H7 (cell line): ENCODE measurements at places on chromosomes 2 and 18. TPM values are rescaled to one million over a fixed set of nuclear protein-coding genes. Genes with fewer than 3 reads are reported as not detected.

SEC11C gene
- total RNA-seq = 17.4 and 26.9 TPM in 2 replicates

RND3 gene
- total RNA-seq = 53.3 and 76.6 TPM in 2 replicates

VWC2L gene
- 0.33 TPM in 1 of 2 replicates, not detected in the other for total RNA-seq

SCN7A gene
- total RNA-seq = 0.07 TPM in 1 of 2 replicates, not detected in the other

CABYR gene
- total RNA-seq = 12.2 and 15.7 TPM in 2 replicates

DNA sequence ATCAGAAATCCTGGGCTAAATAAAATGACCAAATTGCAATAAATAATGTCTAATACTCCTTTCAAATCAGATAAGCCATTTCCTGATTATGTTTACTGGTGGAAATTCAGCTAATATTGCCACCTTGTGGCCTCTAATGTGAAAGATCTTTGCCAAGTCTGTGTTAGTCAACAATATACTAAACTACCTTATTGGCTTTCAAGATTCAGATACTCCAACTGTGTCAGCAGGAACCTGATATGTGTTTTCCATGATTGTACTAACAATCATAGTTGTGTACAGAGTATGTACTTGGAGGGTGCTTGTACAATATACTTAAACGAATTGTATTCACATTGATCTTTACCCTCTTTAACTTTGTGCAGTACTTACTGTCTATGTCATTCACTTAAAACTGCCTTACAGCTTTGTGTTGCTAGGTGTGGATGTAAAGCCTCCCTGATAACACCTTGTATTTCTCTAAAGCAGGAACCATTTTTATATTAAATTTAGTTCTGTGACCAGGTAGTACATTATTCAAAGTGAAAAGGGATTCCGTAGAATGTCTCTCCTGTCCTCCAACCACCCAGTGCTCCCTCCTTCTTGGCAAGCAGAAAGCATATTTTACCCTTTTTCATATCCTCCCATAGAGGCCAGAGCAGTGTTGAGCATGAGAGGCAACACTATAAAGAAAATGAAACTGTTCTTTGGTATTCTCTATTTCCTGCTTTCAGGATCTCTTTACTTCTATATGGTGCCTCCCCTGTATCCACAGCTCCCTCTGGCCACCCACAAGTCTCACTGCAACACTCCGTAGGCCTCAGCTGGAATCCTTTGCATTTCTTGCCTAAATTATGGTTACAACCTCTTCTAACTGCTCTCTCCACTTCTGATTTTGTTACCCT, 75.2 kb upstream of the C2orf15 start:
- DNase-seq = peak; percentile 33

DNA sequence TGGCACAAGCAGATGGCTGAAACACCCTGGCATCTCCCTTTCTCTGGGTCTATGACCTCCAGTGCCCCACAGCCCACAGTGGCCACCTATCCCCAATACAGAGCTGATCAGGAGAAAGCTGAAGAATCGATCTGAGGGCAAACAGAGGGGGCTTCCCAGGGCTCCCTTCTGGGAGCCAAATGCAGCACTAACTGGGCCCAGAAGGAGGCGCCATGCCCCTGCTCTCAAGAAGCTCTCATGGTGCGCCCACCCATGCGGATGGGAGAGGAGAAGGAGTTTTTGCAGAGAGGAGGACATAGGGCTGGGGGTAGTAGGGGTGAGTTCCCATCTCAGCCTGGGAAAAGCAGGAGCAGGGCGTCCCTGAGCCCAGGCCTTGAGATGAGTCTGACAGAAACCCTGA, 787.3 kb upstream of the RAB6C start:
- DNase-seq = no peak

DNA sequence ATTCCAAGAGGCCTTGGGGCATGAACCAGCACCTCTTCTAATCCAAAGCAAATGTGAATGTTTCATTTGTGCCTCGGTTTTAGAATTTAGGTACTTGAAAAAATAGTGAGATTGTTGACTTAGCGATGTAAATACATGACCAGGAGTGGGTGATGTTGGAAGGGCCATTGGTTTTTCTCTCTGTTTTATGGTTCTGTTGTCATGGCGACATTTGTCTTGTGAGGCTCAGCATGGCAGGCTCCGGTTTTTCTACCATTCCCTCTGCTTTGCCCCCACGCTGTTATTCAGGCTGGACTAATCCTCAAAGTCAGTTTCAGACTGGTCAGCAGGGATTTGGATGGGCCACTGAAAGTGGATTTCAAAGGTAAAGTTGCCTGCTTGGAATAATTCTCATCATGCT, 255.4 kb downstream of the ALPK2 start:
- no peak for DNase-seq

DNA sequence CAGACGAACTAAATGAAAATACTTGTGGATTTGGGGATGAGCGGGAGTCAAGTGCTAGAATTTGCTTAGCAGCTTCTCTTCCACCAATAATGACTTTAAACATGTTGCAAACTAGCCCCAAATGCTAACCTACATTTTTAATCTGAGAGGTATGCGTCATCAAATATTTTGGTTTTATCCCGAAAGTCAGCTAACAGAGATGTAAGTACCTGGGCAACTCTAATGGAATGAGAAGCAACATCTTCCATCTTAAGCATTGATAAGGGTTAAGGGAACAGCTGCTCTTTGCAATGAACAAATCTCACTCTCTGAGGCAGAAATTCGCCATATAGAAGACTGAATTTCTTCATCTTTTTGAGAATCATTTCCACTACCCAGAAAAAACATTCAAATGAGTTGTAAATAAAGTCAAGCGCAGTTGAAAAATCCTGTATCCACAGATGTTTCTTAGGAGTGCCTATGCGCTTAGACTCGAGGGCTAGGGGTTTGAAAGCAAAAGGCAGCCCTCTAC, 926 bp upstream of the YPEL5 start:
- DNase-seq = no peak

GRCh38 chr18:46411867-46412690, 244.9 kb downstream of the LOXHD1 start:
- no peak for DNase-seq

DNA sequence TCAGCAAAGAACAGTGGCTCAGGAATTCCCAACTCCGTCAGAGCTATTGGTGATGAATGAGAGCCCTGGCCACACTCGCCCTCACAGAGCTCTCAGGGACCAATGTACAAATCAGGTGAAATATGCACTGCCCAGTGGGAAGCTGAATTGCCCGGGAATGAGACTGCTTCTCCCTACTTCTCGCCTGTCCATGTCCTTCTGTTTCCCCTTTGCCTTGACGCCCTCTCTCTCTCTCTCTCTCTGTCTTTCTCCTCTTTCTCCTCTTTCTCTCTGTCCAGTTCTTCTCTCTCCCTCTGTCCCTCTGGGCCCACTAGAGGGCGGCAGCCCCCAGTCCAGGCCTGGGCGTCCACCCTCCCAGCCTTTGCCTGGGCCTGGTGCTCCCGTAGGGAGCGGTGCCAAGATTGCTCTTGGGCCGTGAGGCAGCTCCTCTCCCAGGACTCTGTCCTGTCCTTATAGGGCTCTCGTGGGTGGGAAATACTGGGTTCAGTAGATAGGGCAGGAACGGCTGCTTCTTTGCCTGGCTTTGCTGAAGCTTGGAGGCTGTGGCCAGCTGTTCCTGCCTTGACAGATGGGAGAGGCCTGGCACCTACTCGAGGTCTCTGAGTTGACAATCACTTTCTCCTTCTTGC, 28.4 kb upstream of the PUM2 start:
- peak; percentile 87 for DNase-seq

DNA sequence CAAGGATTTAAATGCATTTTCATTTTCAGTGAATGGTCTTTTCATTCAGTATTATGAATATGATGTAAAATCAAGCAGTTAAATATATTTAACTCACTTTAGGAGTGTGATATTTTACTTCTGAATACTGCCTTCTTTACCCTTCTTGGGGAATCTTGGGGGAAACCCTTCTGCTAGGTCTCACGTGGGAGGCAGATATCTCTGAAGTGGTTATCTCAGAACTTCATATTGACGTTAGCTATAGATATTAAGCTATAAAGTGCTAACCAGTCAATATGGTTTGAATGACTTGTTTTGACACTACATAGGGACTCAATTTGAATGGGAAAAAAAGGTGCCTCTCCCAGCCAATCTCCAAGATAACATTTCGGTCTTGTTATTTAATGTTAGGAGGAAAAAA, 9.8 kb downstream of the REL start:
- no peak for DNase-seq

DNA sequence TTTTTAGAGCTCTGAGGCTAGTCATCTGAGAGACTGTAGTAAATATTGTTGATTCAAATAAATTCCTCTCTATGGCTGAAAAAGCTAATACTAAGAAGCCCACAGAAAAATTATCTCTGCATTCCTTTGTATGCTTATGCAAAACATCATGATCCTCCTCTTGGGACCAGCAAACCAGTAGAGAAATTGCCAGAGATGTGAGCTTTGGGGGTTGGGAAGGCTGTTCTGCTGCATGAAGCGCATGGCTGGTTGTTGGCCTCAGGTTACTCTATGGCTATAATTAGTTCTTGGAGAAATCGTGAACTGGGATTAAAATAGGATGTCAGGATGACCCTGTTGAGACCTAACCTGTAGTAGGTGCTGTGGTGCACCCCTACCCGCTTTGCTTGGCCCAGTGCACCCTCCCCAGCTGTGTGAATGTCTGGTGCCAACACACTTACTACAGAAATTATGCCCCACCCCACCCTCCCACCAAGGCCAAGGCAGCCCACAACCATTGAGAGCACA, 35.5 kb upstream of the C1D start:
- no peak for DNase-seq

DNA sequence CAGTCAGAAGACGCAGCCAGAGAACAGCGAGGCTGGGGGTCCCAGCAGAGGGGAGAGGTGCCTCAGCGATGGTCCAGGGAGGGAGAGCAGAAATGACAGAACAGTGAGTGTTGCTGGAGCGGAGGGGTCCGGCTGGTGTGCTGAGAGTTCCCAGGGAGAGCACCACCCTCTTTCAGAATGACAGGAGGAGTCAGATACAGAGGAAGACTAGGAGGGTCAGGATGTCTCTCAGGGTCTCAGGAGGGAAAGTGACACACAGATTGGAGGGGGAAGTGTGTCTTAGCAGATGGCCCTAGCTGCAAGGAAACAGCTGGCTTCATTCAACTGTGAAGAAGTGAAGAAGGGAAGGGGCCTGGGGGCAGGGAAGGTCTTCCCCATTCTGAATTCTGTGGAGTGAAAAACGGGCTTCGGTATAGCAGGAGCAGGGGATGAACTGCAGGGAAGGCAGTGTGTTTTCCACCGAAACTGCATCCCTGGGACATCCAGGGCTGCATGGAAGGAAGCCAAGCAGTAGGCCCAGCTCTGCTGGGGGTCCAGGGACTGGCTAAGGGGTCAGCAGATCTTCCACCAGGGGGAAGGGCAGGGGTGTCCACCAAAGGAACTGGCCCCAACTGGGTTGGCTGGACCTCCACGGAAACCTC, 90.0 kb upstream of the OTOS start:
- DNase-seq = no peak

DNA sequence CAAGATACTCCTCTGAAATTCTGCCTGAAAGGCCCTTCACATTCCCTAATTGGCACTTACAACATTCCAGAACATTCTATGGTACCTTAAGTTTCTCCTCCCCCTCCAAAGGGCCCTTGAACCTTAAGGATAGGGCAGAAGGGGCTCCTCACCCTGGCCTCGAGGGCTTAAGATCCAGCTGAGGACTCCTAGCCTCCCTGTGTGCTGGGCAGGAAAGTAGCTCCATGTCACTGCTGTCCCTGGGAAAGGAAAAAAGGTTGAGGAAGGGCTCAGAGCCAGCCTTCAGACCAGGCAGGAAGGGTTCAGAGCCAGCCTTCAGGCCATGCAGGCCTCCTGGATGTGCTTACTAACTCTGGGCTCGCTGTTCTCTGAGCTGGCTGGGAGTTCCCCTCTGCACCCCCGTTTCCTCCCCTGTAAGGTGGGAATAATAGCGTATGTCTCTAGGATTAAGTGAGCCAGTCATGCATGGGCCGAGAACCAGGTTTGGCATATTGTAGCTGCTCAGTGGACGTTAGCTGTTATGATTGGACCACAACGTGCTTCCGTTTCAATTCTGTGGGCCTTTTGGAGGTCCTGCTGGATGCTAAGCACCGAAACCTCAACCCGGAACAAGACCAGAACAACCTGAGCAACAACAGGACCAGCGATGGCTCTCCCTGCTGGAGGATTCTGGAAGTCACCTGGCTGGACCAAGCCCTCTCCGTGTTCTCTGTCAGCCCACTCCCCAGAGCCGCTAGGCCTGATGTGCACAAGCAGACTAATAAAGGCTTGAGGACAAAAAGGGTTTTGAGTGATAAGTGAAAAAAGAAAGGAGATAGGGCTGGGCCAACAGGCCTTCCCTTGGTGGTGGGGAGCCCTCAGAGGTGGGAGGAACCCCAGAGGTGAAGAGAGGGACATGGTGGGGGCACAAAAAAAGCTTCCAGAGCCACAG, 1.0 kb upstream of the B3GNT7 start:
- DNase-seq = peak; percentile 91

DNA sequence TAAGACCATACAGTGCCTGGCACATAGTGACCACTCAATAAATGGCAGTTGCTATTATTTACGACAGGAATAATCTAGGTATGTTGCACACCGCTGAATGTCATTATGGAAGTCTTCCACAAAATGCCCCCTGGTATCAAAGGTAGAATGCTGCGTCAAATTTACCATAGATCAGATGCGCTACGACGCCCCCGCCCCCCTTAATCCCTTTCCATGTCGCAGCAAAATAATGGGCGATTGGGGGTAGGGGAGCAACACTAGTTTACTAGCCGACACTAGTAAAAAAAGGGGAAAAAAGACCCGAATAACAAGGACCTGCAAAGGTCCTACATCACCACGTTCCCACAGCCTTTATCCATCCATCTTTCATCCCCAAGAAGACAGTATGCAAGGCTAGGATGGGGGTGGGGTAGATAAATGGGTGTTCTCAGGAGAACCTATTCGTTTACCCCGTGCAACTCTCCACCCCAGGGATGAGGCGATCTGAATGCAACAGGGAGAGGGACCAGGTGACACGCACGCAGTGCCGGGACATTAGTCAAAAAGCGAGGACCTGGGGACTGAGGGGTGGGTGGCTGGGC, 455 bp downstream of the PREPL start:
- DNase-seq = peak; percentile 4

DNA sequence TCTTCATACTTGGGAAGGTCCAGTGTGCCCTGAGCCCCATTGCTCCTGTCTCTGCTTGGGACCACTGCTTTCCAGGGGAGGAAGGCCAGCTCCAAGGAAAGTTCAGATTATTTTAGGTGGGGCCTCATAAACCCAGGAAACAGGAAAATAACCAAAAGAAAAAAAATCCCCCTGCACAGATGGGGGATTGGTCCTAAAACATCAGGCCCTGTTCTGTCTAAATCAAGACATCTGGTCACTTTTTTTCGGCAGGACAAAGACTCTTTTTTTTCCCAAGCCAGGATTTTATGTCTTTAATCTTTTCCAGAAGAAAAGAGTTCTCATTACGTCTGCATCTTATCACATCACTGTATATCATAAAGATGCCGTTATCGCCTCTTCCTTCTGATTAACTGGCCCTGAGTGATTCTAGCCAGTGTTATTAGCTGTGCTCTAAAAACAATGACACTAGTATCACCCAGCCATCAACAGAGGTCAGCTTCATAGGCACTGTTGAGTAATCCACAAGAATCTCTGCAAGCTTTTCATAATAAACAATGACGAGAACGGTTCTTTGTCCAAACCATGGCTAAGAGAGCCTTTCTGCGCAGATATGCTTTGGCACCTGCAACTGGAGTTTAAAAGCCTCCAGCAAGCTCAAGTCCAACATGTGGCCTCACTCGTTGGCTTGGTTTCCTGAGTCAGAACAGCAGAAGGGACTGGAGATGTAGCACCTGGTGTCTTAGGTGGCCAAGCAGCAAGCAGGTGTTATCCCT, 138.2 kb downstream of the VAPA start:
- DNase-seq = no peak

- peak; percentile 54 for DNase-seq
Observed at GRCh38 chr18:366466-367061, 98.7 kb upstream of the THOC1 start.

- peak; percentile 20 for DNase-seq
Observed at GRCh38 chr2:174124181-174124580, 124.2 kb downstream of the OLA1 start.

- DNase-seq = no peak
Observed at GRCh38 chr2:151260573-151261230, 961 bp downstream of the RBM43 start.
